Stimulated activated CD4-positive, alpha-beta T cell treated with anti-CD3 and anti-CD28 coated beads, Interleukin-15, amount 100 ng/mL, for 24 hours (primary cell): ENCODE measurements at places on chromosomes 6 and 20.

DNA sequence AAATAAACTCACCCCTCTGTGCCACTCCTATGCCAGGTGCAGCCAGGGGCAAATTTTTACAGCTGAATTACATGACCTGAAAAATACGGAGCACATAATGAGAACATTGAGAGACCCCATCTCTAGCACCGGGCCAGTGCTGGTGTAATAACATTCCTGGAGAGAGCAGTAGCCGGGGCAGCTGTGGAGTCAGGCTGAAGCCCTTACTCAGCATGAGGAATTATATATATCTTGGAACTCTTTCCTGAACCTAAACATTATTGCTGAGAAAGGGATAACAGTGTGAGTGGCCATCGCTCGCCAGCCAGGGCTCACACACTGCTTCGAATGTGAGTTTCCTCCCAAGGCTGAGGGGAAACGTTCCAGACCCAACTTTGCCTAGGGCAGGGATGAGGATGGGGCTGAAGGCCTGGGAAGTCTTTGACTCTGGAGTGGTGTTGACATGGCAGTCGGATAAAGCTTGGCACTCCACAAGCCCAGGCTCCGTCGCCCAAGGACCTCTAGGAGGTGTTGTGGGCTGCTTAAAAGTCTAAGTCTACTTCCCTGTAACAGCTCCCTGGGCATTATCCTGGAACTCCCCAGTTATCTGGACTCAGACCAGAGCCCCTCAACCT, 269.8 kb downstream of the CDC5L start:
- DNase-seq: no peak

DNA sequence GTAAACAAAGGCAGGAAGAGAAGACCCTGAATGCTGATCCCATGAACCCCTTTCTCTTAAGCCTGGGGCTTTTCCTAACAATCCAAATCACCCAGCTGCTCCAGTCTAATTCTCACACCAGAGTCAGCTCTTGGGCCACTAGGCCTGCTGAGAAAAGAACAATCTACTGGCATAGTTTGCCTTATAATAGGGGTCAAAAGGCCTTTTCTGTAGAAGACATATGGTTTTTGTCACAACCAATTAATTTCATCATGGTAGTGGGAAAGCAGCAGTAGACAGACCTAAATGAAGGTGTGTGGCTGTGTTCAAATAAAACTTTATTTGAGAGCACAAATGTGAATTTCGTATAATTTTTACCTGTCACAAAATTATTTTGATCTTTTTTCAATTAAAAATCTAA, 994.7 kb upstream of the EPHA7 start:
- DNase-seq: no peak

- DNase-seq: no peak
These were observed 63.3 kb downstream of the MYLK4 start for GRCh38 chr6:2687456-2687855.

- DNase-seq: no peak
These were observed 570.2 kb downstream of the PRKN start for GRCh38 chr6:162157167-162157870.

DNA sequence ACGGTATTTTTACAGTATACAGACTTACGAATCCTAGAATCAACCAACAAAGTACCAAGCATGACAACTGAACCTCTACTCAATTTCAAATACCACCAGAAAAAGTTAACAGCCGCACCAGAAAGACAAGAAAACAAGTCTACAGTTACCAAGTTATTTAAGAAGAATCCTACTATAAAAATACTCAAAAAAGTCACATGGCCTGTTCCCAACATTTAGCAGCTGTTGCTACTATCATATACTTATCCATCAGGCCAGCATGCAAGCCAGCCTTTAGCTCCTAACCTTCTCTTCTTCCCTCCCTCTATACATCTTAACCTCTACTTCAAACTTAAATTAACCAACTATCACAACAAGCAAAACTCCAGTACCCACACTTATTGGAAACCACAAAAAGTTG, 1.9 kb downstream of the SYNCRIP start:
- no peak for DNase-seq

DNA sequence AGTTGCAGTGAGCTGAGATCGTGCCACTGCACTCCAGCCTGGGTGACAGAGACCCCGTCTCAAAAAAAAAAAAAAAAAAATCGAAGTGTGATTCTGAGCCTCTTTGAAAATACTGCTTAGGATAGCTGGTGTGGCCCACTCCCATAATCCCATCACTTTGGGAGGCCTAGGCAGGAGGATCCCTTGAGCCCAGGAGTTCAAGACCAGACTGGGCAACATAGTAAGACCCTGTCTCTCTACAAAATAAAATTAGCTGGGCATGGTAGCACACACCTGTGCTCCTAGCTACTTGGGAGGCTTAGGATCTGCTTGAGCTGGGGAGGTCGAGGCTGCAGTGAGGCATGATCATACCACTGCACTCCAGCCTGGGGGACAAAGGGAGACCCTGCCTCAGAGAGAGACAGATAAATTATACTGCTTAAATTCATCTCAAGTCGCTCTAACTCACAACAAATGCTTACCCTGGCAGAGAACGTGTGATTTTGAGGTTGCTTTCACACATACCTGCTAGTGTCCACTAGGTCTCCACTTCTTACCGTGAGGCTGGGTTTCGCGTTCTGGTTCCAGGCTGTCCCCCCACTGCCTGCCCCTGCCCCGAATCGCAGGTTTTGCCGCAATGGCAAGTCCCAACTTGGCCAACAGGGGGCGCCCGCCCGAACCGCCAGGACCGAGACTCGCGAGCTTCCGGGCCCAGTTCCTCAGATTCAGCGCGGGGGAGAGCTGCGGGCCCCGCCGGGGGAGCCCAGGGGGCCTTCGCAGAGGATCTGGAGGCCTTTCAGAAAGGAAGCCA, 12.3 kb upstream of the TMC2 start:
- peak; percentile 94 for DNase-seq

GRCh38 chr6:114783083-114783482, 440.3 kb upstream of the HS3ST5 start:
- no peak for DNase-seq

GRCh38 chr6:144715344-144715743, 430.2 kb downstream of the UTRN start:
- DNase-seq: no peak

GRCh38 chr20:45290677-45291355, 15.8 kb upstream of the RBPJL start:
- DNase-seq: peak; percentile 79

DNA sequence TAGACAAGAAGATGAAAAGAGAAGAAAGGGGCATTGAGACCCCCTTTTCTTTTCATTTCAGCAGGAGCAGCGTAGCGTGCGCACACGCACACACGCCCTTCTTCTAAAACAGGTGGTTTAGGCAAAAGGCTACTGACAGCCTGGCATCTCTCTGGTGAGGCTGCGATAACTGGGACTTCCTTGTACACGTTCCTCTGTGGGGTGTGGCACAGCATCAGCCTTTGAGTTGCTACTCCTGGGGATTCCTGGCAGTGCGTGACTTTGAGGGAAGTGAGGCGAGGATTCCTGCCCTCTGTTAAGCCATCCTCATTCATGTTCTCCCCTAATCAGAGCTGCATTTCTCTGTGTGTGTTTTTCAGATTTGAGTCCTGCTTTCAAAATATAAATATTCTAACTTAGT, 94.7 kb downstream of the TMEM170B start:
- DNase-seq: no peak

- DNase-seq: no peak
These were observed 51.6 kb downstream of the FAM184A start for GRCh38 chr6:119026822-119027221.

GRCh38 chr6:118649918-118650581, 1.3 kb downstream of the CEP85L start:
- no peak for DNase-seq

DNA sequence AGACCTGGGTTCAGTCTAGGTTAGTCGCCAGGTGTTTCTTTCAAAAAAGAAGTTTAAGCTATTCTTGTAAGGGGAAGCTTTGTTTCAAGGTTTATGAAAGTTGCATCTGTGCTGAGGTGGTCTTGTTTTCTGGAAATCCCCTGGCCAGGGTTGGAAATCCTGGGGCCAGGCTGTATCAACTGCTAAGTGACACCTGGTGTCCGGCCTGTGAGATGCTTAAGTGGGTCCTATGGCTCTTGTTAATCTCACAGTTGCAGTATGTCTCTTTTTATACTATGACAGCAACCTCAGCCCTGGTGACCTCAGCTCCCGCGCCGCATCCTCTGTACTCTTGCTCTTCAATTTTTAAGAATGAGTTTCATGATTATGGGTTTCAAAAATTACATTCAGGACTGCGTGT, 72.0 kb downstream of the CHMP4B start:
- DNase-seq: no peak

- no peak for DNase-seq
These were observed 10.2 kb upstream of the SRPK1 start for GRCh38 chr6:35931120-35931561.

DNA sequence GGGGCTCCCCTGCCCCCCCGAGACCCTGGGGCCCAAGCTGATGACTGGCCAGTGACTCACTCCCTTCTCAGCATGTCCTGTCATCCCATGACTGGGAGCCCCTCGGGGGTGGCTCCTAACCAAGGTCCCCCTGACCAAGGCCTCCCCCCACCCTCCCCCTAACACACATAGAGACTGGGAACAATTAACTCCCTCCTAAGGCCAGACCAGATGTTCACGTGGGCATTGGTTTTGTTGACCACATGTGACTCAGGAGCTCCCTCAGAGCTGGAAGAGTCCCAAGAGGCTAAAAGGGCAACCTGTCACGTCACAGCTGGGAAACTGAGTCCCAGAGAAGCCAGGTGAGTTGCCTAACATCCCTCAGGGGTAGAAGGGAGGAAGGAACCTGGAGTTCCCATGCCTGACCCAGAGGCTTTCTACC, 10.6 kb upstream of the CCN5 start:
- no peak for DNase-seq

GRCh38 chr6:19839237-19839546, 2.0 kb downstream of the ID4 start:
- no peak for DNase-seq

DNA sequence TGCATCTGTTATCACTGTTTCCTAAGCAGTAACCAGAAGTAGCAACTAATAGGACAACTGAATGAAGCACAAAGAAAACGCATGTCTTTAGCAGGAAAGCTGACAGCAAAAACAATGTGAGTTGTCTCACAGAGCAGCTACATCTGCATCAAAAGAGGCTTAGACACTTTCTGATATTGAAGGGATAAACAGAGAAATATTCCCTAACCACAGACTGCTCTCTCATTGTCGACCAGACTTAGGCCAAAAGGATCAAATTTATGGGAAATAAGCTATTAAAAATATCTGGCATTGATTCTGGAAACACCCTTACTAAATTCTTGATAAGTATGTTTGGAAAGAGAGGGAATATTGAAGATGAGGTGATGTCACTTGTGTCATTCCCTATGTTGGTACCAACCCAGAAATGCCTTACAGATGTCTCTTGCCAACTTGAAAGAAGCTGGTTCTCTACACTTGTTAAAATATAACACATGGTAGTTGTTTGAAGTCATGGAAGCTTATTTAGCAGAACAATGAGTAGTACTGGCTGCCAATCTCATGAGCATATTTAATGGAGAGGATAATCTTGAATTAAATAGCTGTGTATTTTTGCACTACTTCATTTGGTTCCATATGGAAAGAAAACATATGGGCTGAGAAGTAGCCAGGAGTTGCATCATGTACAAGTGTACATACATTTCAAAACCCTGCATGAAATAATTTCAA, 929.3 kb upstream of the MAN1A1 start:
- DNase-seq: no peak

DNA sequence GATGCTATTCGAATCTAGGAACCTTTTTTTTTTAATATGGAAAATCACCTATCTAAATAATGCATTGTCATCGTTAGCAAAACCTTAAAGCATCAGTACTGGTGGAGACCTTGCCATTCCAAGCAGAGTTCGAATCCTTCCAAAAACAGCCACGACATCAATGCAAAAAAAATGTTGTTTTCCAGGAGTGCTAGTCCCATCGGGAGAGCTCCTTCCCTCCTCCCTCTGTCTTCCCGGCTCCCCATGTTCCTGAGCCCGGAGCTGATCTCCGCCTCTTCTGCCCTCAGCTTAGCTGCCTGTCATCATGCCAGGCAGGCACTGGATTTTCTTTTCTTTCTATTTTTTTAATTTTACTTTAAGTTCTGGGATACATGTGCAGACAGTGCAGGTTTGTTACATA, 153.6 kb upstream of the QKI start:
- DNase-seq: no peak

DNA sequence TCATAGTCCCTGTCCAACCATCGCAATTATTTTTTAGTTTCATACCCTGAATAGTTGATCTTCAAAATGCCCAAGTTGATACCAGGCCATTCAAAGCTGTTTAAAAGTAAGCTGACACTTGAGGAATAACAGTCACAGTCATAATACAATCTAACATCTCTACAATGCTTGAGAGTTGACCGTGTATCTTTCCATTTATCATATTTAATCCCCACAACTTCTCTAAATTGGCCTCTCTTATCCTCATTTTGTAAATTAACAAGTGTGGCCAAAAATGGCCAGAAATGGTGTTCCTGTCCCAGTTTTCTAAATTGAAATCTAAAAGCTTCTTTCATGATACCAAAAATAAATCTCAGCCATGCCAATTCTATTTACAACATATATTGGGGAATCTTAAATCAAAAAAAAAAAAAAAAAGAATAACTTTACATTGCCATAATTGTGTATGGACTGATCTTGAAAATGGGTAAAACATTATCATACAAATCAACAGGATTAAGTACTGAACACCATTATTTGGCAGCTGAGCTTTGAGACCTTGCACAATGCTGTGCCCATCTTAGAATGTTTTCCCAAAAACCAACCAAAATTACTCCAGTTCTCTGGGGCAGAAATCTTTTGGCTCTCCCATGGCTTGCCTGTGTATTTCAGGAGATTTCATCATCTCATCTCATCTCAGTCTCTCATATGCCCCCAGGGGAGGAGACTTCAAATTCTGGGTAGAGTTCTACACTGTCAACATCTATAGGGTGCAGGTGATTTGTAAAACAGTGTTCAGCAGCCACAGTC, 448.7 kb upstream of the JARID2 start:
- no peak for DNase-seq

DNA sequence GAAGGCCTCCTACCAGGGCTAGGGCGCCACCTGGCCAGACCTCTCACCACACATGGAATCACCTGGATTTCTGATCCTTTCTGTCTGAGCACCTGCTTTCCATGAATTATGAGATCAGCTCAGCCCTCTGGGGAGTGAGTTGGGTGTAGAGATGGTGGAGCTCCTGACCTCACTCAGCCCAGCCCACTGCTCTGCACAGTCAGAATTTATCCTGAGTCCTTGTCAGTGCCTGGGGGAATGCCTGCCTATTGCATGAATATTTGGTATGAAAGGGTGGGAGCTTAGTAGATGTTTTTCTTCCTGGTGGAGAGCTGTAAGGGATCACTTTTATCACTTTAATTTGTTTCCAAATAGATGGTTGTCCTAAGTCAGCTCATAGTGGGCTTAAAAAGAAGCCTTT, 47.5 kb downstream of the DTD1 start:
- DNase-seq: no peak

DNA sequence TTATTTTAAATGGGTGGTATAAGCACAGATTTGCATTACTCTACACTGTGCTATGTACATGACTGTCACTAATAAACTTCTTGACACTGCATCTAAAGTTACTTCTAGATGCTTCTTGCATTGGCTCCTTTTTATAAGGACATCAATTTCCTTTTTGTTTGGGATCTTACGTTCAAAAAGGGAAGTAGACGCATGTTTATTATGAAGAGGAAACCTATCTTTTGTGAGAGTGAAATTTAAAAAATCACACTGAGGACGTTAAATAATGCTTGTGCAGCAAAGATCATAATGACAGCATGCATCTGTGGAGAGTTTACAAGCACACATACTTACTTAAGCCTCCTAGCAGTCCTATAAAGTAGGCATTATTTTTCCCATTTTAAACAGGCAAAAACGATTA, 479.5 kb downstream of the CD83 start:
- no peak for DNase-seq

- DNase-seq: no peak
These were observed 1296.6 kb downstream of the EPHA7 start for GRCh38 chr6:92122746-92123145.
